GM23248 (cell line): ENCODE measurements at places on chromosomes 13 and 19. TPM values are rescaled to one million over a fixed set of nuclear protein-coding genes. Genes with fewer than 3 reads are reported as not detected.

The LILRB1 gene
- 0.06 TPM in 1 of 2 replicates, not detected in the other for polyA plus RNA-seq

The ERVK3-1 gene
- polyA plus RNA-seq: 40.2 and 41.3 TPM in 2 replicates

The NLRP7 gene
- polyA plus RNA-seq: not detected in 2 replicates

The FFAR2 gene
- not detected in 2 replicates for polyA plus RNA-seq

The ZNF507 gene
- 4.3 and 4.9 TPM in 2 replicates for polyA plus RNA-seq

The TIMM29 gene
- polyA plus RNA-seq: 20.3 and 20.8 TPM in 2 replicates

The PPP1R13L gene
- polyA plus RNA-seq: 6.2 and 6.4 TPM in 2 replicates

The PLK5 gene
- not detected in 2 replicates for polyA plus RNA-seq

The ZNF708 gene
- polyA plus RNA-seq: 2.1 and 2.3 TPM in 2 replicates

The ZNF616 gene
- 4.1 and 4.7 TPM in 2 replicates for polyA plus RNA-seq

The LENG1 gene
- polyA plus RNA-seq: 10.2 and 10.9 TPM in 2 replicates

The ZNF358 gene
- polyA plus RNA-seq: 11.4 and 12.0 TPM in 2 replicates

The PLPPR3 gene
- polyA plus RNA-seq: not detected in 2 replicates
